ENCODE measurements at places on chromosomes 1 and 21.

DNA sequence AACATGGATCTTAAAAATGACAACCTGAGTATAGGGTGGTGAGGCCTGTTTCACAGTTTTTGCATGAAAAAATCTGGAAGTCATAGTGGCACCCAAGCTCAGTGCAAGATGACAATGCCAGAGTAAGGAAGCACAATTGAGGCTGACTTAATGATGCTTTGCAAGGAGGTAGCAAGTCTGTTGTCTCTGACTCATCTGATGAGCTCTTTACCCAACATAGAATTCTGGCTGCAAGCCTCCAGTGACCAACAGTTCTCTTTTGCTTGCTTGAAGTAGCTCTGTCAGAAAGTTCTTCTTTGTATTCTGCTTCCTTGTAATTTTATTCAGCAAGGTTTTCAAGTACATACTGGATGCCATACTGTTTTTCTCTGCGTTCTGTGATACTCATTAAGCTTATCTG is 117.1 kb downstream of the FOXD2 start:
- no peak for DNase-seq

- no peak for DNase-seq
Measured at GRCh38 chr1:240652549-240652948, 40.6 kb upstream of the GREM2 start.

GRCh38 chr1:205775717-205776056 is 405 bp upstream of the RAB29 start:
- DNase-seq, result no peak

DNA sequence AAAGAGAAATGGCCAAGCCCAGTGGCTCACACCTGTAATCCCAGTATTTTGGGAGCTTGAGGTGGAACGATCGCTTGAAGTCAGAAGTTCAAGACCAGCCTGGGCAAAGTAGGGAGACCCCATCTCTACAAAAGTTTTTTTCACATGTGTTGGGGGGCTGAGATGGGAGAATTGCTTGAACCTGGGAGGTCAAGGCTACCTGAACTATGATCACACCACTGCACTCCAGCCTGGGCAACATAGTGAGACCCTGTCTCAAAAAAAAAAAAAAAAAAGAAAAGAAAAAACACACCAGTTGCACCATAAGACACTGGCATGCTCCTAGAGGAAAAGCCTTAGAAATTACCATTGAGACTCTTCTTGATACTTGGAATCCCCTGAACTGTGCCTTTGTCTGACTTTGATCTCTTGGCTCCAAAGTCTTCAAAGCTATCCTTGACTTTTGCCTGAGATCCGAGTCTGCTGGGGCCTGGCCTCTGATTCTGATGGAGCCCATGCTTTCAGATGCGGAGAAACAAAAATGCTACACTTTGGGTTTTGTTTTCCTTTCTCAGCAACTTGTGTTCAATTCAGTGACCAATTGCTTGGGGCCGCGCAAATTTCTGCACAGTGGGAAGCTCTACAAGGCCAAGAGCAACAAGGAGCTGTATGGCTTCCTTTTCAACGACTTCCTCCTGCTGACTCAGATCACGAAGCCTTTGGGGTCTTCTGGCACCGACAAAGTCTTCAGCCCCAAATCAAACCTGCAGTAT is 33.7 kb downstream of the ATP5PO start:
- DNase-seq, result no peak

DNA sequence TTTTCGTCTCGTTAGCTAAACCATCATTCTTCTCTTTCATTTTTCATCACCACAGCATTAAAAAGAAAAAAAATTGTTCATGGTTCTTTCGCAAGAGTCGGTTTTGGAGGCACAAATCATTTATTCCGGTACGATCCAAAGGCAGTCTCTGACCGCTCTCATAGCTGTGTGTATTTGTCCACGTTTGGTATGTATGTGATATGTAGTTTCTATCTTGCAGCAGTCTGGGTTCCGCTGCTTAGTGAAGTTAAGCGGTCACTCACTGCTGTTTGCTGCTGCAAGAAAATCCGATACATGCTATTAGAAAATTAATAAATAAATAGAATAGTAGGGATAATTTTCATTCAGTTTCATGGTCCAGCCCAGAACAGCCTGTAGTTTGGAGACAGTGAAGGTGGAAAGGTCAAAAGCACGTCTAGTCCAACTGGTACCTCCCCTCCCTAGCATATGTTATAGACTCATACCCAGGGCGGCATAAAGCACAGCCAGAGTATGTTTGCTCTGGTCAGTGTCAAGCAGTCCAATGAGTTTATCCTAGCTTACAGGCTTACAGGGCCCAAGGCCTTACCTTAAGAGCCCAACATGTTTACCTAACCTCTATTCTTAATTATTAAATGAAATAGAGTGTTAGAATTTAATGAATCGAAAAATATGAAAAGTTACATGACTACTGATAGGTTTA is 2.5 kb downstream of the FMN2 start:
- DNase-seq, result no peak

DNA sequence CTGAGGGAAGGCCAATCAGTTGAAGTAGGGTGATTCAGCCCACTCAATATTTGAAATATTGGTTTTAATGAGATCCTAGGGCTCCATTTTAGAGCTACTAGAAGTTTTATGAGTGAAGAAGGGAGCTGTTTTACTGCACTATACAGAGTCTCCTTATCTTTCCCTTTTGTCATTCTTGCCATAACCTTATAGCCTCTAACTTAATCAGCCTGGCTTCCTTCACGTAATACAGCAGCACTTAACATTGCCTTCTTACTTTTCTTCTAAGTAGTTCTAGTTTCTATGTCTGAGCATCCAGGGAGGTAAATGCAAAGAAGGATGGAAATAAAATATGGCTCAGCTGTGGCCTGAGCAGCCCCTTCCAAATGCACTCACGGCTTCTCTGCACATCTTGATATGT is 299.3 kb downstream of the KIF26B start:
- DNase-seq, result no peak

DNA sequence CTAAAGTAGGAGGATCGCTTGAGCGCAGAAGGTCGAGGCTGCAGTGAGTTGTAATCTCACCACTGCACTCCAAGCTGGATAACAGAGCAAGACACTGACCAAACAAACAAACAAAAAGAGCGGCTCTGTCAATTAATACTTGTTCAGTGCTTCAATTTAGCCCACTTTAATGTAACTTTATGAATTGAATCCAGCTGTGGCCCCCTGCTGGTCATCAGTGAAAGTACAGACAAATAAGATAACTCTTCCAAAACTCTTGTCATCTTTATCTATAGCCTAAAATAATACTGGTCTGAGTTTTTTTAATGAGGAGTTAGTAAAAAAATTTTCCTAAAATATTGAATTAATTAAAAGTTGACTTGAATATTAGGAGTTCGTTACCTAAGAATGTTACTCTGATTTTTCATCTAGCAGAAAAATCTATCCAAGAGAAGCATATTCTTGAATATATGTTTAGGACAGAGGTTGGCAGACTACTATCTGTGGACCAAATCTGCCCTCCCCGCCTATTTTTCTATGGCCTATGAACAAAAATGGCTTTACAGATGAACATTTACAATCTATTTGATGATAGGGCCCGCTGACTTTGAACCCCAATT is 26.1 kb downstream of the ATP5PF start:
- DNase-seq, result peak; percentile 71

DNA sequence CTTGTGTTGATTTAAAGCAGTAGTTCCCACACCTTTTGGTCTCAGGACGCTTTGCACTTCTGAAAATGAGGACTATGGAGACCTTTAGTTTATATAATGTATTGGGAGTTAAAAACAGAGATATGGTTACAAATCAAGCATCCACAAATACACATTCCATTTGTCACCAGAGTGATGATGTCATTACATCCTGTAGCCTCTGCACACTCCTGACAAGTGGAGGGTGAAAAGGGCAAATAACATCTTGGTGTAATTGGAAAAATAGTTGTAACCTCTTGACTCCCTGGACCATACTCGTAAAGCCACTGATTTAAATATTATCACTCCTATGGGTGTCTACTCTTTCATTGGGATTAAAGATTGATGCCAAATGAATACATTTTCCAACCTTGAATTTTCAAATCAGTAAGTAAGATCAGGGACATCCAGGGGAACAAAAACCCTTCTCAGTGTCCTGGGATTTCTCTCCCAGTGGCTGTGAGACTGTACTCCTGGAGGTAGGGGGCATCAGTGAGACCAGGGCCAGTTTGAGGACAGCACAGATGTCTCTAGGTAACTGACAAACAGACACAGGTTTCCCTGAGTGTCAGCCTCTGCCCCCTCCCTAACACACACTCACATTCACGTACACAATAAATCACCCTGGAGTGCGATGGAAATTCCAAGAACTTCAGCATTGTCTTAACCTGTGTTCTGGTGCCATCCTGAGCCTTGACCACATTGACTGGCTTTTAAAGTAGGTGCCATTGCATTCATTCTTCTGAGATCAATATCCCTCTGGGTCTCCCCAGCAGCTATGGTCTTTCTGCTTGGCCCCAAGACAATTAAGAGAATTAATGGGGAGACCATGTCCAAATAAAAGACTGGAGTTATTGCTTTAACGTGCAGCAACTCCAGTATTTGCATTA is 63.0 kb downstream of the NR5A2 start:
- DNase-seq, result no peak

DNA sequence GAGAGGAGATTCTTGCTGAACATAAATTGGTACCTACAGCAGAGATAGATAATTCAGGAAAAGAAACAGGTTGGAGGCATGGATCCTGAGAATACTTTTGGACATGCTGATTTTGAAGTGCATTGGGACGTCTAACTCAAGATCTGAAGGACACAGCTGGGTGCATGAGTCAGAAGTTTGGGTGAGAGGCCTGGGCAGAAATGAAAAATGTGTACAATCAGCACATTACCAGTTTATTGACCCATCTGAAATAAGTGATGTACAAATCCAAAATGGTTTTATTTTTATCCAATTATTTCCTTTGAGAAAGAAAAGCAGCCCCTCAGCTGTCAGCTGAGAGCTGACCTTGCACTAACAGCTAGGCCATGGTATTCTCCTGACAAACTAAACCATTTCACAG is 975.2 kb upstream of the B3GALT2 start:
- DNase-seq, result no peak

GRCh38 chr1:40782371-40782956 is 1.1 kb upstream of the KCNQ4 start:
- DNase-seq, result no peak

- no peak for DNase-seq
Measured at GRCh38 chr1:81340239-81340638, 460.5 kb upstream of the ADGRL2 start.

- DNase-seq, result no peak
Measured at GRCh38 chr1:110434946-110435345, 16.0 kb upstream of the PROK1 start.

- no peak for DNase-seq
Measured at GRCh38 chr1:91505086-91505485, 4.4 kb downstream of the CDC7 start.

- no peak for DNase-seq
Measured at GRCh38 chr1:179637211-179637860, 45.7 kb downstream of the TDRD5 start.

- DNase-seq, result no peak
Measured at GRCh38 chr1:184747089-184747955, 7.3 kb downstream of the EDEM3 start.

- DNase-seq, result peak; percentile 32
Measured at GRCh38 chr1:151058692-151059091, 730 bp downstream of the CDC42SE1 start.

DNA sequence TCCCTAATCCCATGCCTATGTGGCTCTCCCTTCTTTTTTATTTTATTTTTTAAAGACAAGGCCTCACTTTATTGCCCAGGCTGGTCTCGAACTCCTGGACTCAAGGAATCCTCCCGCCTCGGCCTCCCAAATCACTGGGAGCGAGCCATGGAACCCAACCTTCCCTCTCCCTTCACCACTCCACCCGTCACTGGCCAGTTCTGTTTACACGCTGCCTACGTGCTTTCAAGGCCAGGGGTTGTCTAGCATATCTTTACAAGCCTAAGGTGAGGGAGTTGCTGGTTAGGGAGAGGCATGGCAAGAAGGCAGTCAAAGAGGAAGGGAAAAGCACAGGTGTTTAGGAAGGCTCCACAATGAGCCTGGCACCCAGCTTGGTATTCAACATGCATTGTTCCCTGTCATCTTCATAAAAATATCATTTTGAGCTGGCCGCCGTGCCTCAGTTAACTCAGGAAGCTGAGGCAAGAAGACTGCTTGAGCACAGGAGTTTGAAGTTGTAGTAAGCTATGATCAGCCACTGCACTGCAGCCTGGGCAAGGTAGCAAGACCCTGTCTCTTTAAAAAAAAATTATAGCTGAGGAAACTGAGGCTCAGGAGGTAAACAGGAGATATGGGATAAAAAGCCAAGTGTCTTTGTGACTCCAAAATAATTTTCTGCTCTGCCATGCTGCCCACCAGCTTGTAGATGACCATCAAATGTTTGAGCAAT is 1.1 kb downstream of the RHBDL2 start:
- no peak for DNase-seq

DNA sequence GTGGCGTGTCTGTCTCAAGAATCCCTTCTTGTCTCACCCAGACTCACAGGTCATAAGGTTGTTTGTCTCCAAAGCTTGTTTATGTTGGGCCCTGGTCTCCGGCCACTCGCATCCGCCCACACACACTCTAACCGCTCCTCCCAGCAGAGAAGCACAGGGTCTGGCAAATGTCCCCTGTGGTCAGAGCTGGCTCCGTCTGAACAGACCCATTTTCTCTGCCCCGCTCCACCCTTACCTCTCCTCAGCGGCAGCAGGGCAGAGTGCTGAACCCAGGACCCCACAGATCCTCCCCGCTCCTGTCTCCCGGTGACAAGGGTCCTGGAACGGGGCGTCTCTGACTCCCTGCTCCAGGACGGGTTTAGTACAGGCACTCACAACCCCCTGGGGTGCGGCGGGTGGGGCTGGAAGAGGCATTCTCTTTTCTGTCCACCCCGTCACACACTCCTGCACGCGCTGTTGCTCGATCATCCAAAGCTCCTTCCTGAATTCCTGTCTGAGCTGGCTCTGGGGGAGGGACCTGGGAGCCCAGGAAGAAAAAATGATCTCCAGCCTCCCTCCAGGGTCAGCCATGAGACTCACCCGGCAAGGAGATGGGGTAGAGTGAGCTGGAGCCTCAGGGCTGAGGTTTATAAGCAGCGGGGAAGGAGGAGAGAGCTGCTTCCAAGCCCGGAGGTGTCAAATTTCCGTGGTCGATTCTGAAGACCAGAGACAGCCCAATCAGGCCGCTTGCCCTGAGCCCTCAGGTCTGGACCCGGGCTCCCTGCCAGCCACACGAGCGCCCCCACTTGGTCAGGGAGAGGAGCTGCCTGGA is at the start of gene S100A13:
S100A13 (minus strand) TSS at position 602 of the 811 bp plus-strand sequence. CDS start 1,033 bp downstream, outside the sequence.
- no peak for DNase-seq

DNA sequence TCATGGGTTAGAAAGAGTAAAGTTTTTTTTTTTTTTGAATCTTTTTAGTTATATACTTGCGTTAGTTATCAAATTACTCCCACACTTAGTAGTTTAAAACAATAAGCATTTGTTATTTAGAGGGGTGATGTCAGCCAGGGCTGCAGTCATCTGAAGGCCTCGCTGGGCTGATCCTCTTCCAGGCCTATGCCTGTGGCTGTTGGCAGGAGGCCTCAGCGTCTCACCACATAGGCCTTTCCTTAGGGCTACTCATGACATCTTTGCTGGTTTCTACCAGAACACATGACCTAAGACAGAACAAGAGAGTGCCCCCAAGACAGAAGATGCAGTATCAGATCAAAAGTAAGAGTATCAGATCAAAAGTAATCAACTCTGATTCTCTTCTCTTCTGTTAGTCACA is 167.4 kb downstream of the HHAT start:
- no peak for DNase-seq
